Stimulated activated CD4-positive, alpha-beta T cell treated with anti-CD3 and anti-CD28 coated beads, TNF-alpha, amount 100 ng/mL, for 1 hour (primary cell): ENCODE measurements at places on chromosomes 5 and 9.

- no peak for DNase-seq
These were observed 456 bp downstream of the ZNF79 start for GRCh38 chr9:127424676-127424999.

- DNase-seq, result no peak
These were observed 198.2 kb downstream of the KIF4B start for GRCh38 chr5:155211764-155212163.

DNA sequence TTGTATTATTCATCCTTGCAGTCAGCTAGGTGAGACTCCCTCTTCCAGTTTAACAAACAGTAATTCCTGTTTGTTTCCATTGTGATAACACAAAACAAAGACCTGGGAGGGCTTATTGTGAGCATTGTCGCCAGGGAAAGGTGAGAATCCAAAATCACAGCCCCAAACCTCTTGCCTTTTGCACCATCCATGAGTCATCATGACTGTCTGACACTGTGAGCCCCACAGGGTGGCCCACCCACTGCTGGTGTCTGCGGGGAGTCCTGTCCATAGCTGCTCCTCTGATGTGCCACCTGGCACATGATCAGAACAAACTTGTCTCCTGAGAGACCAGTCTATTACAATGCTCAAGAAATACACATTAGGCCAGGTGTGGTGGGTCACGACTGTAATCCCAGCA, 33.7 kb upstream of the S1PR3 start:
- no peak for DNase-seq

DNA sequence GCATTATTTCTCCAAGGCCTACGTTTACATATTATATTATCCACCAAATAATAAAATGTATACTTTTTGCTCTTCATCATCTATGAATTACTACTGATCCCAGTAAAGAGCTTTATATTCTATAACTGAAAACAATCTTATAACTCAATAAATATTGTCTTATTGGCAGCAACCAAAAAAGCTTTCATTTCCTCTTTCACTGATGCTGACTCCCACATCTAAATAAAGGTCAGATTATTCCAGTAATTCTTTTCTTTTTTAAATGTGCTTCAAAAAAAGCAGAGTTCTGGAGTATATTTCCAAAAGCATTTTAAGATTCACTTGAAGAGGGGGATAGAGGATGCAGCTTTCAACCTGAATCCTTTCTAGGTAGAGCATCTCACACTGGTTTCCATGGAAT, 75.3 kb upstream of the NR4A3 start:
- DNase-seq, result no peak

- DNase-seq, result no peak
These were observed 27.9 kb upstream of the GOLM1 start for GRCh38 chr9:86126998-86127972.
